CD8-positive, alpha-beta memory T cell (primary cell): ENCODE measurements at places on chromosomes 12 and 14. TPM values are rescaled to one million over a fixed set of nuclear protein-coding genes. Genes with fewer than 3 reads are reported as not detected.

DNA sequence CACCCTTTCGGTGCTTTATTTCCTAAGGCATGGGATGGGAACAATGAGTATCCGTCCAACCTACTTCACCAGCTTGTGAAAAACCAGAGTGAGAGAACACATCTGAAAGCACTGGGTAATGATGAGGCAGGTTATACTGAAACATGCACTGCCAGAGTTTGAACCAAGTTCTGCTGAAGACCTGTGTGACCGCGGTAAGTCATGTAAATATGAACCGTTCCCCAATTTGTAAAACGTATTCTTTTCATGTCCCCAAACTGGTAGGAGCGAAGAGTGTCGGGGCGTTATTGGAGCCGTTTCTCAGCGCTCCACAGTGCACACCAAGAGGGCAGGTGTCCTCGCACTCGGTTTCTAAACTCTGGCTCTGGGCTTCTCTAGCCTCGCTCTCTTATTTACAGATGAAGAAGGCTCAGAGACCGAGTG, 788 bp upstream of the NGDN start:
- no peaks in the 10 kb centered on the region for H3K27me3 ChIP-seq
- H3K4me1 ChIP-seq = peaks cover 14% of the 10 kb centered on the region
- no peak for DNase-seq
- H3K36me3 ChIP-seq = peaks cover 14% of the 10 kb centered on the region
- H3K27ac ChIP-seq = no peak overlapping the region

GRCh38 chr14:102352213-102352612, 10.5 kb downstream of the CINP start:
- no peaks in the 10 kb centered on the region for H3K4me1 ChIP-seq
- no peak overlapping the region for H3K27ac ChIP-seq
- H3K36me3 ChIP-seq = peaks cover 32% of the 10 kb centered on the region
- H3K4me3 ChIP-seq = no peak overlapping the region
- DNase-seq = no peak
- H3K27me3 ChIP-seq = no peaks in the 10 kb centered on the region

- peaks cover 24% of the 10 kb centered on the region for H3K36me3 ChIP-seq
- H3K27ac ChIP-seq = peak overlapping the region; percentile 27
- H3K4me3 ChIP-seq = no peak overlapping the region
- H3K27me3 ChIP-seq = no peaks in the 10 kb centered on the region
- H3K4me1 ChIP-seq = peaks cover 36% of the 10 kb centered on the region
Observed at GRCh38 chr14:58280954-58281787, 17.2 kb upstream of the ARID4A start.

Gene GLIPR1L2
- total RNA-seq = not detected

Gene OTUB2
- total RNA-seq = 1.8 TPM
